ENCODE measurements at places on chromosomes 16 and 17.

GRCh38 chr17:55444471-55445441, 23.1 kb upstream of the MMD start:
- DNase-seq: no peak

GRCh38 chr17:66354472-66354871, 52.1 kb downstream of the PRKCA start:
- no peak for DNase-seq

DNA sequence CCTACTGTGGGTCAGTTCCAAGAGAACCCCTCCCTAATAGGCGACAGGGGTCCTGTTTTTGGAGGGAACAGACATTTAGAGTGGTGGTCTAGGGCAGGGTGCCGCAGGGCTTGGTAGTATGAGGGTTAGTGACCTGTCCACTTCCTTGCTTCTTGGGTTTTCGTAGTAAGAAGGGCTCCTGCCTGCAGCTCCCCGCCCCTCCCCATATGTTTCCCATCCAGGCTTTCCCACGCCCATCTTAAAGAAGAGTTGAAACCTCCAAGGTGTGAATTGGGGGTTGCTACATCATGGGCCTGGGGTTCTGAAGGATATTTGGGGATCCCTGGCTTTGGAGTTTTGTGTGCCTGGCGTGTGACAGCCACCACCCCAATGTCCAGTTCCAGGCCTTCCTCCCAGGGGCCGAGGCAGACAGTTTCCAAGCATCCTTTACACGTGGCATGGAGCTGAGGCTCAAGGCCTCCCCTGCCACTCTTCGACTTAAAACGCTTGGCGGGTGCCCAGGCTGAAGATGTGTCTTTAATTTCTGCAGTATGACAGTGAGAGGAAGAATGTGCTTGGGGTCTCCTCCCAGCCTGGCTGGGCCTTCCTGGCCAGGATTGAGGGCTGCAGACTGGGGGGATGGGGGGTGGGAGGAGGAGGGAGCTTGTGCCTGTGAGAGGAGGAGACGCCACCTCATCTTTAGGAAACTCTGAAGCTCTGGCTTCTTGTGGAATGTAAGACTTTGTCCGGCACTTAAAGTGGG, 2.3 kb upstream of the COL1A1 start:
- DNase-seq: no peak

DNA sequence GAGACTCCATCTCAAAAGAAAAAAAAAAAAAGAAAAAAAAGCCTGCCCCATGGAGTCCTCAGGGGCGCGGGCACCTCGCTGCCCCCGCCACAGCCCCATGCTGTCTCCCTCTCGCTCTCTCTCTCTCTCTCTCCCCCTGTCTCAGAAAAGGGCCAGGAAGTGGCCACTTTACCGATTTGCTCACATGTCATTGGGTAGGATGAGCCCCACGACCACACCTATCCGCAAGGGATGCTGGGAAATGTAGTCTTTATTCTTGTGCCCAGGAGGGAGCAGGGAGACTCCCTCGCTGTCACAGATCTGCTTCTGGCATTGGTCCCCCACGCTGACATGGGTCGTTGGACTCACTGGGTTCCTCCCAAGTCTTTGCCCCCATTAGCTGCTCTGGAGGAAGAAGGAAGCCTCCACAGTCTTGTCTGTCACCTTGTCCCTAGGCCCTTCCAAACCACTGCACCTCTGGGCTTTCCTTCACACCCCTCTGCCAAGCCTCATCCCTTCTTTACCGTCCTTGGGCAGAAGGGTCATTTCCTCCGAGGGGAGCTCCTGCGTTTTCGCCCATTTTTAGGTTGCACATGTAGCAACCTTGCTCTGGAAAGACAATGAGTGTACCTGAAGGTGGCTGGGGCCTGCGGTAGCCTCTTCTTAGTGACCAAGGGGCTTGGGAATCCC, 6.9 kb upstream of the GJD3 start:
- no peak for DNase-seq

DNA sequence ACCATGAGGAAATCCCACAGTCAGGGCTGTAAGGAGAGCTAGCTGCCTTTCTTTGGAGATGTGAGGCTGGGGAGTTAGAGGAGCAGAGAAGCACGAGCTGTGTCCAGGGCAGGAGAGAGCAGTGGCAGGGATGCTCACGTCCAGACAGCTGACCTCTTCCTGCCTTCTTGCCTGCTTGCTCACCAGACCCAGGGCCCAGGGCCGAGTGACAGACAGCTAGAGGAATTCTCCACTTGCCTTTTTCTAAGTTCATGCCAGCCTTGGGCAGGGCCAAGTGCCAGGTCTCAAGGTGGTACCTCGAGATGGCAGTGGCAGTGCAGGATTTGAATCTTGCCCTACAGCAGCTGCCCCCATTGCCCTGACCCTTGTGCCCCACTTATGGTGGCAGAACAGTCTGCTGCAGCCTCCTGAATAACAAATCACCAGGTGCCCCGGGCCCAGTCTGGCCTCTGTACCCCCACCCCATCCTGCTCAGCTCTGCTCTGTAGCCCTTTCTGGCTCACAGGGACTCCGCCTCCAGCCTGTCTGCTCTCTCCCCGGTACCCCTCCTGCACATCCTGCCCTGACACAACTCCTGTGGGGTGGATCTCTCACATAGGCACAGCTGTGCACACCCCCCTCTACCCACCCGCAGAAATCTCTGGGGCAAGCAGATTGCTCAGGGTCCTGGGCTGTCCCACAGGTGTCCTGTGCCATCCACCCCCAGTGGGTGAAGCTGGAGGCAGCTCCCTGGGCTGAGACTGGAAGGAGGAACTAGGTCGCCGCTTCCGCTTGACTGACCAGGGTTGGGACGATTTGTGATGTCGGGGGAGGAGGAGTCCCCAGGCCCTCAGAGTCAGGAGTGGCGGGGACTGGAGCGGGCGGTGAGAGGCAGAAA, 25.9 kb downstream of the GRIN2C start:
- DNase-seq: no peak

DNA sequence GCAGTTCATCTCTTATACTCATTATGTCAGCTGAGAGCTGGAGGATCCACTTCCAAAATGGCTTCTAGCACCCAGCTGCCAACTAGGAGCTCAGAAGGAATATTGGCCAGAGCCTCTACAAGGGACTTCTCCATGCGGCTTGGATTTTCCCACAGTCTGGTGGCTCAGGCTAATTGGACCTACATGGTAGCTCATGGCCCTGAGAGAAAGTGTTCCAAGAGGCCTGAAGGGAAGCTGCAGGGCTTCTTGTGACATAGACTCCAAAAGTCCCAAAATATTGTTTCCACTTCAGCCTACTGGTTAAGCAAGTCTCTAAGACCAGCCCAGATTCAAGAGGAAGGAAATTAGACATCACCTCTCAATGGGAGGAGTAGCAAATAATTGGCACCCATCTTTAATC, 6.8 kb downstream of the NOG start:
- DNase-seq: no peak

DNA sequence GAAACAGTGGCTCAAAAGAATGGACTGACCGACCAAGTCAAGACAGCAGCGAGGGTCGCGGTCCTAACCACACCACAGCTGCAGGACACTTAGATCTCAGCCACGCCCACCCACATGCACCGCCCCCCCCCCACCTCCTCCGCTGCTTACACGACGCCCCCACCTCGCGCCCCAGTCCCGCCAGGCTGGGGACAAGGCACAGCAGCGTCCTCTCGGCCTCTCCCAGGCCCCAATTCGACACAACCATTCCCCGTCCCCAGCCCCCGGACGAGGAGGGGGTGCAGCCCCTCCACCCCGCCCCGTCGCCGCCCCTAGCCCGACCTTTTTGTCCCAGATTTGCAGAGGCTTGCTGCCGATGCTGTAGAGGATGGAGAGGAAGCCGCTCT, 477 bp downstream of the CFAP20 start:
- no peak for DNase-seq

GRCh38 chr17:76174037-76174436, 33.0 kb upstream of the FOXJ1 start:
- no peak for DNase-seq

DNA sequence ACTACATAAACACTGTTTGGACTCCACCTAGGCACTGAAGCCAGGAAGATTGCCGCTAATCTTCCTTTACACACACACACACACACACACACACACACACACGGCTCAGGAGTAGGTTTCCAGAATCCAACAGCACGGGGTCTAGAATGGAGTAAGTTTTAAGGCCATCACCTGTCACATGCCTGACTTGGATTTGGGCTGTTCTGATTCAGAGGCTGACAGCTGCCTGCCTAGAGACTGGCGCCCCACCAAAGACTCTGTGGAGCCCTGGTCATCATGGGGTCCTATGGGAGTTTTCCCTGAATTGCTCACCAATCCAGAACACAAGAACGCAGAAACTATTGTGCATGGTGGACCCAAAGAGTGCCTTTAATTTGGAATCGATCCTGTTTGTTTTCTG, 10.9 kb downstream of the CDRT4 start:
- DNase-seq: no peak

DNA sequence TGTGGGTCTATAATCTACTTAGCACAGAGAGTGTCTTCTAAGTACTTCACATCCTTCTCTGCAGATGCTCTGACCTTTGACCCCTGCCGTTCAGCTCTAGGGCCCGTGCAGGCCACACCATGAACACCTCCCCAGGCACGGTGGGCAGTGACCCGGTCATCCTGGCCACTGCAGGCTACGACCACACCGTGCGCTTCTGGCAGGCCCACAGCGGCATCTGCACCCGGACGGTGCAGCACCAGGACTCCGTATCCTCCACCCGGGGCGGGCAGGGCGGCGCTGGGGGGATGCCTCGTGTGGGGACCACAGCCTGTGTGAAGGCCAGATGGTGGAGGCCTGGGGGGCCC, 686 bp downstream of the MLST8 start:
- DNase-seq: no peak

- DNase-seq: no peak
Observed at GRCh38 chr17:14366199-14366598, 65.3 kb downstream of the HS3ST3B1 start.

DNA sequence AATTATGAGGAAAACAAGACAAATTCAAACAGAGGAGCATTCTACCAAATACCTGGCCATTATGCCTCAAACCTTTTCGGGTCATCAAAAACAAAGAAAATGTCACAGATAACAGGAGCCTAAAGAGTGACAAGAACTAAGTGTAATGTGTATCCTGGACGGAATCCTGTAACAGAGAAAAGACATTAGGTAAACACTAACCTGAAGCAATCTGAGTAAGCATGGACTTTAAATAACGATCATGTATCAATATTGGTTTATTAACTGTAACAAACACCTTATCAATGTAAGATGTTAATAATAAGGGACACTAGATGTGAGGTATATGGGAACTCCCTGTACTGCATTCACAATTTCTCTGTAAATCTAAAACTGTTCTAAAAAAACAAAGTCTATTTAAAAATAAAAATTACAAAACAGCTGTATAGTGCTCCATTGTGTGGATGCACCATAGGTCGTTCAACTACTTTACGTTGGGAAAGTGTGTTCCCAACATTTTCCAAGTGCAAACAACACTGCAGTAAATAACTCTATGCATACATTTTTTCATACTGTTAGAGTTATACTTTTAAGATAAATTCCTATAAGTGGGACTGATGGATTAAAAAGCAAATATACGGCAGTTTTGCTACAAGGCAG, 14.8 kb downstream of the CMC2 start:
- DNase-seq: no peak

DNA sequence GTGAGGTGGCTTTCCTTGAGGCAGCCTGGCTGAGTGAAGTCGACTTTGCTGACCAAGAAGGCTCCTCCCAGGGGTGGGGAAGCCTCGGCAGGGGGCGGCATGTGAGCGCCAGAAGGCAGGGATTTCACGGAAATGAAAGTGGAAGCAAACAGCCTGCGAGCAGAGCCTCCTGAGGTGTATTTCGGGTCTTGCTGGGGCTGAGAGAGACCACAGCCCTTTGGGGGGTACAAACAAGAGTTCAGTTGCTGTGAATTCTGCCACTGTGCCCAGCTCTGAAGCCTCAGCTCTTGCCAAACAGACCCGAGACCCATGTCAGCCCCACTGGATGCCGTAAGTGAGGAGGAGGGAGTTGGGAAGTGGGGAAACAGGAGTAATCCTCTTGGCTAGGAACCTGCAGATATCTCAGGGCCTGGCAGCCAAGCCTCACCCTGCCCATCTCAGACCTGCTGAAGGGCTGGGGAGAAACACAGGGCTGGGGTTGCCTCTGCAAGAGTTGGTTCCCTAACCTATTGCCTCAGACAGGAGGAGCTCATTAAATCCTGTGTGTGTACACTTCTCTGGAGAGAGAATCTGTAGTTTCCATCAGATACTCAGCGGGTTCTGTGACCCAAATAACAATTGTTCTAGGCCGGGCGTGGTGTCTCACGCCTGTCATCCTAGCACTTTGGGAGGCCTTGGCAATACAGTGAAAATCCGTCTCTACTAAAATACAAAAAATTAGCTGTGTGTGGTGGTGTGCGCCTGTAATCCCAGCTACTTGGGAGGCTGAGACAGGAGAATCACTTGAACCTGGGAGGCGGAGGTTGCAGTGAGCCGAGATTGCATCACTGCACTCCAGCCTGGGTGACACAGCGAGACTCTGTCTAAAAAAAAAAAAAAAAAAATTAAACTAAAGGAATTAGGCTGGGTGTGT, at the start of gene IFI35:
Gene IFI35, plus strand, starts transcription at position 146 of the 913 bp plus-strand sequence. Its CDS starts 164 bp downstream, at position 310.
- DNase-seq: peak; percentile 78

- no peak for DNase-seq
Observed at GRCh38 chr16:74568961-74569631, 37.8 kb downstream of the GLG1 start.

DNA sequence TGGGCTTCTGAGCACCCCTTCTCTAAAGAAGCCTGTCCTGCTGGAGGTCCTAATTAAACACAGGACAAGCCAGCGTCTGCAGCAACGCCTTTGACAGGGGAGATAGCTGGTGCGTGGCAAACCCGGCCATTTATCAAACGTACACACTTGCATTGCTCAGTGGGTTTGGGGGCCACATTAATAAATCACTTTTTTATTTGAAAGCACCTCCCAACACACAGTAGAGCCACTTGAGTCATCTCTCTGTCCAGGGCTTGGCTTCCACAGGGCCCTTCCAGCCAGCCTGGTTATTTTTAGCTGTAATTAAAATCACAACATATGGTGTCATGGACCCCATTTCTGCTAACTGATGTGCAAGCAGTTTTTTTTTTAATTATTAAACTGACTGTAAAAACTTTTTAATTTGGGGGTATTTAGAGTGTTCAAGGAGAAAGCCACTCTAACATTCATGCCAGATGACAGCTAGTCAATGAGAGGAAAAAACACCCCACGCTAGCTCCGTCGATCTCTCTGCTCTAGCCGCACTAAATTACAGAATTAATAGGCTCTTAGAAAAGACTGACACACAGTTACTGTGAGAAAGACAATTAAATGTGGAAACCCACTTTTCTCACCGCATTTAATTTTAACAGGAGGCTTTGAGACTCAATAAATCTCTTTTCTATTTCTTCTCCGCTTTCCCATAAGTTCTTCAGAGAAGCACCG, 201.0 kb upstream of the WSCD1 start:
- no peak for DNase-seq

- DNase-seq: no peak
Observed at GRCh38 chr17:10417431-10417830, 4.3 kb downstream of the MYH8 start.

- DNase-seq: no peak
Observed at GRCh38 chr16:83470416-83470815, 337.4 kb upstream of the HSBP1 start.

All from stimulated activated CD4-positive, alpha-beta T cell treated with anti-CD3 and anti-CD28 coated beads, Interleukin-12 subunit alpha, Interleukin-12 subunit beta, amount 100 ng/mL, for 48 hours (primary cell).